ENCODE measurements at places on chromosomes 1 and 21.

DNA sequence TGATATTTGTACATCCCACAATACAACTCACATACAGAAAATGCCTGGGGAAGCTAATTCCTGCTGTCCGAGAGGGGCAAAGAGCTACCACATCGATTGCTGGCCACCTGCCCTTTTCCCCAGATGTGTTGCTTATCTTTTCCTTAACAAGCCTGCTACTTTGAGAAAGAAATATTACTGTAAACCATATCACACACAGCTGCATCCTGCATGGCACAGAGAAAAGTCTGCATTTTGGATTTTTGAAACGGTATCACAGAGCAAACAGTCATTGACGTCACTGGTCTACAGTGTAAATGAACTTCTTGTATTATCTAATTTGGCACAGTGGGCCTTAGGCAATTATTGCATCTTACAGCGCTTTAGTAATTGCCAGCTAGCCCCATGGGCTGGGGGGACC is 164.7 kb downstream of the CLIC6 start:
- DNase-seq: no peak

GRCh38 chr1:14794136-14794768 is 195.8 kb downstream of the KAZN start:
- no peak for DNase-seq

- DNase-seq: no peak
Measured at GRCh38 chr1:36137226-36137625, 12.1 kb downstream of the TRAPPC3 start.

GRCh38 chr21:36668713-36669112 is 30.2 kb upstream of the SIM2 start:
- no peak for DNase-seq
